ENCODE measurements at places on chromosomes 7 and 10.

DNA sequence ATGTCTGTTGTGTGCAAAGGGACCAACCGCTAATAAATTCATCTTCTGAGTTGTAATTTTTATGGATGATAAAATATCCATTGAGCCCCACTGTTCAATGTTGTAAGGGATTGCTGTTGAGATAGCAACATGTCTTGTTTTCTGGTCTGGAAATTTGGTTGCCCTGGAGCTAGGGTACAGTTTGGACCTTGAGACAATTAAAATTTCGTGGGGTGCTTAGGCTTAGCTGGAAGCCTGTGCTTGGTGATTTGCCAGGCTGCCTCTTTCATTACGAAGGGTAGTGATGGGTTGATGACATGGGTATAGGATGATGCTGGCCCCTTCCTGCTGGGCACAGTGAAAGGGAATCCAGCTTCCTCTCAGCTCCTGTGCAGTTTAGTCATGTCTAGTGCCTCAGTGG lies 43.6 kb downstream of the PLCE1 start:
- no peak for DNase-seq

DNA sequence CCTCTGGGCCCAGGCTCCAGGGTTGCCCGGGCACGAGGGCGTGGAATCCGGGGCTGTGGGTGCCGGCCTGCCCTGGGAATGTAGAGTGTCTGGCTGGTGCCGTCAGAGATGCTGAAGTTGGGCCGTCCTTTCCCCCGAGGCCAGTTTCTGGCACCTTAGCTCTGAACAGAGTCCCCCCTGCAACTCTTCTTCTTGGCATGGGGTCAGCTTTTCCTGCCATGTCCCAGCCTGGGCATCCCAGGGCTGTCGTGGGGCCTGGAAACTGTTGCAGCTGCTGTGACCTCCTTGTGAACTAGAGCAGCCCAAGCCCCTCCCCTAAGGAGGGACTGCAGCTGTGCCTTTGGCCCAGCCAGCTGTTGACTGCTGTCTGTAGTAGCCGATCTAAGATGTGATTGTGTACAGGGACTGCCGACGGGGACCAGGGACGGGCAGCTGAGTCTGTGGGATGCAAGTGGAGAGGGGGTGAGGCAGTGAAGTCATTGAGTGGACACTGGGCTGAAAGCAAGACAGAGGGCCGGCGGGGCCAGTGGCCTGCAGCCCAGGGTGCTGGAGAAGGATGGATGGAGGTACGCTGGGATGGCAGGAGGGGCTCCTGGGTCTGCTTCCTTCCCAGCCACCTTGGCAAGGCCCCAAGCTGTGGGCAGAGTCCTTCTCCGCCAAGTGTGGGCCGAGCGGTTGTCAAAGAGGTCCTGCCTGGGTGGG lies 35.8 kb downstream of the GBX1 start:
- DNase-seq = no peak

- peak; percentile 55 for DNase-seq
Measured at GRCh38 chr10:71888623-71889387, 37.8 kb upstream of the PSAP start.

GRCh38 chr10:48461623-48462481 lies 143.0 kb downstream of the ARHGAP22 start:
- DNase-seq = no peak

DNA sequence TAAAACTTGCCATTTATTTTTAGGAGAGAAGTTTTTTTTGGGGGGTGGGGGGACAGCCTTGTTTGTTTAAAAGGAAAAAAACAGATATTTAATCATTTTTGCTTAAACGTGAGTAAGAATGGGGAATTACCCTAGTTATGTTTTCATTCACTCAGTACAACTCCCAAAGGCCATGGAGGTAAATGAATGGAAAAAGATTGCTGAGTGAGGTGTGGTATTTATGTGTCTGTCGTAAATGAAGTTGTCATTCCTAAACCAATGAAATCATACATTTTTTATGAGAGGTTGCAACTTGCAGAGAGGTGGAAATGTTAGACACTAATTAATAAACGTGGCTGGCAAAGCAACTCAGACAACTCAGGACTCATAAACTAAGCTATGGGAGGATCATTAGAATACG lies 218.1 kb downstream of the CELF2 start:
- DNase-seq = no peak

DNA sequence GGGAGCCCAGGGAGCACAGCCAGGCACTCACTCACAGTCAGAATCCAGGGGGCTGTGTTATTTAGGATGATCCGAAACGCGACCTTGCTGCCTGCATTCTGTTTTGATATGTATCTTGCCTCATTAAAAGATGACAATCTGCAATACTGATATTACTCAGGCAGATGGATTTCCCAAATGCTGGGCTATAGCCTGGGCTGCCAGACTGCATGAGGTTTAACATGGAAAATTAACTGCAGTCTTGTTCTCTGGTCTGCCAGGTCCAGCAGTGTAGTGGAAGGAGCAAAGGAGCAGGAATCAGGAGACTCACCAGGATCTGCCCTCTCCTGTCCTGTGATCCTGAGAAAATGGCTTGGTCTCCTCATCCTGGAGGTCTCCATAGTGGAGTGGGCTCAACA lies 258.1 kb downstream of the PAXIP1 start:
- no peak for DNase-seq

DNA sequence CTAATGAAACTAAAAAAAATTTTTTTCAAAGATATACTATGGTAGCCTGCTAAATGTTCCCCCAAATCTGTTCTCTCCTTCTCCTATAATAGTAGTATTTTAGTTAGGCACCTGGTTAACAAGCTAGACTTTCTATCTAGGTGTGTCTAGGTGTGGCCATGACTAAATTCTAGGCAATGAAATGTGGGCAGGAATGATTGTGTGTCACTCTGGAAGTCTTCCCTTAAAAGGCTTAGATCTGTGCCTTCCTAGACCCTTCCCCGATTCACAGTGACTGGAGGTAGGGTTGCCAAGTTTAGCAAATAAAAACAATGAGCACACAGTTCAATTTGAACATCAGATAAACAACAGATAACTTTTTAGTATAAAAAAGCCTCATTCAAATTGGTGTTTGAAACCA lies 8.3 kb upstream of the ARHGAP21 start:
- no peak for DNase-seq

DNA sequence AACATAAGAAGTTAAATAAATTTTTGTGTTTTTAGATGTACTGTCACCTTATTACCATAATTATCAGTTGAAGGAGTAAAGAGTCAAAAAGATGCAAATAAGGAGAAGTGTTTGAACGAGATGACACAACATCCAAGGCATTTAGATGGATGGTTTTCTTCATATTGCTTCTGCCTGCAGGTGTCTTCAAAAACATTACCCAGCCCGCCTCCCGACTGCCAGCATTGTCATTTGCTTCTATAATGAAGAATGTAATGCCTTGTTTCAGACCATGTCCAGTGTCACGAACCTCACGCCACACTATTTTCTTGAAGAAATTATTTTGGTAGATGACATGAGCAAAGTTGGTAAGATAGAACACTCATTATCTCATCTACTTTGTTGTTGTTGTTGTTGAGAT lies 26.6 kb downstream of the GALNTL5 start:
- DNase-seq = no peak

GRCh38 chr7:11300241-11300640 lies 326.6 kb downstream of the PHF14 start:
- no peak for DNase-seq

GRCh38 chr10:97069576-97070362 lies 116.0 kb downstream of the SLIT1 start:
- peak; percentile 5 for DNase-seq

GRCh38 chr10:33087152-33087551 lies 129.1 kb upstream of the ITGB1 start:
- DNase-seq = no peak

- no peak for DNase-seq
Measured at GRCh38 chr7:77631820-77632219, 64.4 kb upstream of the RSBN1L start.

GRCh38 chr10:96890172-96890513 lies 58.0 kb downstream of the LCOR start:
- no peak for DNase-seq

Measured in stimulated activated CD4-positive, alpha-beta T cell treated with anti-CD3 and anti-CD28 coated beads, Interleukin-2, amount 100 ng/mL, for 4 hours (primary cell).